ENCODE measurements at places on chromosomes 5 and 9. TPM values are rescaled to one million over a fixed set of nuclear protein-coding genes. Genes with fewer than 3 reads are reported as not detected.
A peak's percentile ranks its signal among the peaks of the same experiment; 100 is the strongest.

The PCSK5 gene
- total RNA-seq: 11.2 TPM

GRCh38 chr9:109311731-109312130, 9.1 kb downstream of the EPB41L4B start:
- no peaks in the 10 kb centered on the region for H3K36me3 ChIP-seq
- H3K4me3 ChIP-seq: no peak overlapping the region
- no peak for DNase-seq
- H3K27me3 ChIP-seq: no peaks in the 10 kb centered on the region
- peak overlapping the region; percentile 93 for H3K27ac ChIP-seq

DNA sequence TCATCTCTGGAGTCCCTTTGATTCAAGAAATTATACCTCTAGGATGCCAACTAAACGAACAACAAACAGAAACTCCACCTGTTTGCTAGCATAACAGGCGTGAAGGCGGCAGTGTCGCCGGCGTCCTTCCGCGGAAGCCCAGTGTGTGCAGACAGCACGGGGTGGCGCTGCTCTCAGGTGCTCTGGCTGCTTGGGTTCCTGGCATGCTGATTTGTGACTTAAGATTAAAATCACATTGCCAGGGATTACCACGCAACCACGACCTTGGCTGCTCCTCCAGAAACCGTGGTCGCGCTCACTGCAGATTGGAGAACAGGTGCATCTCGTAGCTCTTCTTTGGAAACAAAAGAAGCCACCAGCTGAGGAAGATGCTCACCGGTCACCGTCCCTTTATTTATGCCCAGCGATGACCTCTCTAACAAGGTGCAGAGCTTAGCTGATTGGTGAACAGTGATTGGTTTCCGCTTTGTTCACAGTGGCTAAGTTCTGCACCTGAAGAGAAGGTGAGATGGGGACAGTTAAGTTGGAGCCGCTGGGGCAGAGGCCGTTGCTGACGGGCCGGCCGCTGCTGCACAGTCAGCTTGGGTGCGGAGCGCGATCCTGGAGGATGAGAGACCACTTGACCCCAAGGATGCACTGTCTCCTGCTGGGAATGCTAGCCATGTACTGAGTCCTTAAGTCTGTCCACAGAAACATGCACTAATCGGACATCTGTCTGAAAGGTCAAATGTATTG, 232.3 kb downstream of the FANCC start:
- peaks cover 45% of the 10 kb centered on the region for H3K4me1 ChIP-seq
- no peak for DNase-seq
- H3K27ac ChIP-seq: peak overlapping the region; percentile 34
- no peak overlapping the region for H3K4me3 ChIP-seq

- H3K27ac ChIP-seq: no peak overlapping the region
- no peaks in the 10 kb centered on the region for H3K27me3 ChIP-seq
- H3K36me3 ChIP-seq: no peaks in the 10 kb centered on the region
These were observed 50.7 kb downstream of the NIPAL4 start for GRCh38 chr5:157510682-157511081.

DNA sequence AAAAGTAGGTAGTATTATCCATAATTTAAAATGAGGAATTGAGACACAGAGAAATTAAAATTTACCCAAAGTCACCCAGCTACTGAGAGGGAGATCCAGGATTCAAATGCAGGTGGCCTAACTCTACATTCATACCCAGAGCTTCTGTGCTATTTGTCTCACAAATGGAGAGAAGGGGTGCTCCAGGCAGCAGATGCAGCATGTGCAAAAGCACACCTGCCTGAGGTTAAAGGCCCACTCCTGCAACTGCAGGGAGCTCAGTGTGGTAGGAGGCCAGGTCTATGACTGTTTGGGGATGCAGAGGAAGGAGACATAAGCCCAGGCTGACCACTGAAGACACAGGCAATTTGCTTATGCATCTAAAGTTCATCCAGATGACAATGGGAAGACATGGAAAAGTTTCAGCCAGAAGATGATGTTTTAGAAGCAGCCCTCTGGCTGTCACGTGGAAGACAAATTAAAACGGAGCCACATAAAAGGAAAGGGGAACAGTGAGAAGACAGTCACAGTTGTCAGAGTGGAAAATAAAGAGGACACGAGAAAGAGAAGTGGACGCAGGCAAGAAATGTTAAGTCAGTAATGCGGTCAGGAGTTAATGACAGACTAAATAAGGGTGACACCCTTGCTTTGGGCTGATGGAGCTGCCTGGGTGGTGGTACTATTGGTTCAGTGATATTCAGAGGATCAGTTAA, 214.7 kb downstream of the EBF1 start:
- no peak for DNase-seq
- no peak overlapping the region for H3K27ac ChIP-seq
- H3K4me3 ChIP-seq: no peak overlapping the region
- H3K4me1 ChIP-seq: peaks cover 9% of the 10 kb centered on the region

DNA sequence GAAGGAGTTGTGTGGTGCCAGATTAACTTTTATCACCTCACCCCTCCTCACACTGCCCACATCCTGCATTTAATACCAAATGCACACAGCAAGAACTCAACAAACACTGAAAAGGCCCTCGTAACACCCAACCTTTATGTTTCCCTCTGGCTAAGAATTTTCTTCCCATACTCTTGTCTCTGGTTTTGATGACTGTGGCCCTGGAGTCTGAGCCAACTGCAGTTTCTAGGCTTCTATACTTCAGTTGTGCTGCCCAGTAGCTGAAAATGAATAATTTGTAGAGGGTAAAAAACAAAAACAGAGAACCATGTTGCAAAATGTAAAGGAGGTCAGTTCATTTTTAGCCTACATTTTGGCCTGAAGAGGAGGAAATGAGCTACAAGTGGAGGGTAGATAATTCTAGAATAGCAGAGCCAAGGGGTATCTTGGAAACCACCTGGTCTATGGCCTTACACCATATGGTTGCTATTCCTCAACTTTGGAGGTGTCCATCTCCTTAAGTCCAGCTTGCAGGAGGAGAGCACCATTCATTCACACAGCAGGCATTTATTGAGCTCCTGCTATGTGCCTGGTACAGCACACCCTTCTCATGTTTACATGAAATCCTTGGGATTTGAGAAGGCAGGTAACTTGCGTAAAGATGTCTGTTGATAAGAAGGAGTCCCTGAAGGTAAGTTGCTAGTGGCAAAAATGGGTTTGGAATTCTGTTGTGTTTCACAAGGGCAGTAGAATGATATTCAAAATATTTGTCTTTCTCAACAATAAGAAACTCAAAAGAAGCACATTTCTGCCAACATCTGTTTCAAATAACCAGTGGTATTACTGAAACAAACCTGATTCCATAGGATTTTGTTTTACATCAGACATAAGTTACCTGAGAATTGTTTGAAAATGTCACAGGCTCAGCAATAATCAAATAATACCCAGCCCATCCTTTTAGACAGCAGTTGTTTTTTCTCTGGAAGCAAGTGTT, 83.8 kb upstream of the TNFAIP8 start:
- H3K27ac ChIP-seq: peak overlapping the region; percentile 95
- no peak overlapping the region for H3K4me3 ChIP-seq
- H3K27me3 ChIP-seq: no peaks in the 10 kb centered on the region

DNA sequence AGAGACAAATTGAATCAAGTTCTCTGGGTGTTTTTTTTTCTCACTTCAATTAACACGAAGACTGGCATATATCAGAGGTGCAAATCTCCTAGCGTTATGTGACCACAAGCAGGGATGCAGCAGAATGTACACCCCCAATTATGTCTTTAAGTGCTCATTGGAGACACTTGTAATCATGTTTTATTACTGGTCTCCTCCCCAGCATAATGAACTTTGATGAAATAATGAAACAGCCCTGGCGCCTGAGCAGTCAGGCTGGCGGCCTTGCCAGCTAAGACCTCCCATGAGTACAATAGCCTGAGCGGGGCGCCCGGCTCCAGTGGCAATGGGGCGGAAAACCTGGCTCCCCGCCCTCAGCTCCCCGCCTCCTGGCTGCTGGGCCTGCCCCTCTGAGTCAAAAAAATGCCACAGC, 209.4 kb upstream of the MSX2 start:
- H3K4me3 ChIP-seq: no peak overlapping the region
- DNase-seq: no peak
- no peaks in the 10 kb centered on the region for H3K27me3 ChIP-seq
- H3K27ac ChIP-seq: no peak overlapping the region
- H3K36me3 ChIP-seq: no peaks in the 10 kb centered on the region
- no peaks in the 10 kb centered on the region for H3K4me1 ChIP-seq

The SLCO6A1 gene
- total RNA-seq: not detected

- peaks cover 6% of the 10 kb centered on the region for H3K27me3 ChIP-seq
- DNase-seq: peak; percentile 8
- H3K4me3 ChIP-seq: no peak overlapping the region
- H3K36me3 ChIP-seq: no peaks in the 10 kb centered on the region
- H3K27ac ChIP-seq: no peak overlapping the region
These were observed 36.4 kb downstream of the GLT6D1 start for GRCh38 chr9:135602789-135603481.

- no peaks in the 10 kb centered on the region for H3K36me3 ChIP-seq
- H3K4me3 ChIP-seq: no peak overlapping the region
- DNase-seq: no peak
- H3K27me3 ChIP-seq: no peaks in the 10 kb centered on the region
- peaks cover 11% of the 10 kb centered on the region for H3K4me1 ChIP-seq
- no peak overlapping the region for H3K27ac ChIP-seq
These were observed 6.3 kb upstream of the IFNA8 start for GRCh38 chr9:21402386-21403251.

The OR2K2 gene
- total RNA-seq: not detected

The RAD1 gene
- total RNA-seq: 4.0 TPM

DNA sequence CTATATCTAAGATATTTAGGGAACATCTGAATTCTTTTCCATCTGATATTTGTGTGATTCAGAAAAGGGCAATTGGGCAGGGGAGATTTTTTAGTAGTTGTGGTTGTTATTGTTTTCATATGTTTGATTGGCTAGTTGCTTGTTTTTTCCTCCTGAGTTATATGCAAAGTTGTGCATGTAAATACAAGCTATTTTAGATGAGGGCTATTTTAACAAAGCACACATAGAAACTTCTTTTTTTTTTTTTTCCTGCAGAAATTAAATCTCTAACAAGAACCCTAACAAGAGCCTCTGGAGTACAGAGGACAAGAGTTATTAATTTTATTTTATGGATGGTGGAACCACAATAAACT, 559.1 kb downstream of the CETN3 start:
- DNase-seq: no peak
- no peak overlapping the region for H3K27ac ChIP-seq
- no peaks in the 10 kb centered on the region for H3K4me1 ChIP-seq
- no peaks in the 10 kb centered on the region for H3K36me3 ChIP-seq
- no peaks in the 10 kb centered on the region for H3K27me3 ChIP-seq

DNA sequence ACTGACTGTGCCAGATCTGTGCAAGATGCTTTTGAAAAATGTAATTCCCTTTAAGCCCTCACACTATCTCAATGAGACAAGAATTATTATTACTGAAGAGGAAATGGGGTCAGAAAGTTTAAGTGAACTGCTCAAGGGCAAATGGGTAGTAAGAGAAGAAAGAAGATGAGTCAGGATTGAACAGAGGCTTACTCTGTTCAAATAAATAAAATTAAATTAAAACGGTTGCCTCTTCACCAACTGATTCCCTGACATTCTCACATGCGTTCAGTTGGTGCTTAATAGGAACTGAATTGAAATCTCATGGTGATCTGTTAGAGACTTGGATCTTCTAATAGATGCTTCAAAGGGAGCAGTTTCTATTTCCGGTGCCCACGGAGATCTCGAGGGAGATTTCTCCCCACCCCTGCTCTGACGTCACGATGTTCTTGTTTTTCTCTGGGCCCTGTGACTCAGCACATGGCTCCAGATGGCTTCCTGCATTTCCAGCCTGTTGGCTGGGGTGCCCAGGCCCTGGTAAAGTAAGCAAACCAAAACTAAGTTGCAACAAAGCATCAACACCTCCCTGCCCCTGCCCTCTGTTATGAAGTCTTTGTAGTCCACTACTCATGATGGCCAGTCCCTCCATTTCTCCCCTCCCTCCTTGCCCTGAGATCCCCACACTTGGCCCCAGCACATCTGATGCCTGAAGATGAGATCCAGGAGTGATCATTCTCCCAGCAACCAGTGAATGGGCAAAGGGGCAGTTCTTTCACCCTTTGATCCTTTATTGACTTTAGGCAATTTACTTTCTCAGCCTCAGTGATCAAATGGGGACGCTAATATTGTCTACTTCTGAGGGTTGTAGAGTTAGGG, 106.1 kb upstream of the CPEB4 start:
- H3K36me3 ChIP-seq: no peaks in the 10 kb centered on the region
- DNase-seq: peak; percentile 57
- peak overlapping the region; percentile 23 for H3K27ac ChIP-seq
- peaks cover 32% of the 10 kb centered on the region for H3K4me1 ChIP-seq
- H3K4me3 ChIP-seq: no peak overlapping the region

DNA sequence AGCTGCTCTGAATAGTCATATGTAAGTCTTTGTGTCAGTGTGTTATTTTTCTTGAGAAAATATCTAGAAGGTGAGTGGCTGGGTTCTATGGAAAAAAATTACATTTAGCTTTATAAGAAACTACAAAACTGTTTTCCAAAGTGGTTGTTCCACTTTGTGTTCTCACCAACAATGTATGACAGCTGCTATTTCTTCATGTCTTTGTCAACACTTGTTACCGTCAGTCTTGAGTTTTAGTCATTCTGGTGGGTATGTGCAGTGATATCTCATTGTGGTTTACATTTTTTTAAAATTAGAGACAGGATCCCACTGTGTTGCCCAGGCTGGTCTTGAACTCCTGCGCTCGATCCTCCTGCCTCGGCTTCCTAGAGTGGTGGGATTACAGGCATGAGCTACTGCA, 246.4 kb downstream of the PJA2 start:
- H3K36me3 ChIP-seq: no peaks in the 10 kb centered on the region
- H3K4me3 ChIP-seq: no peak overlapping the region
- no peaks in the 10 kb centered on the region for H3K27me3 ChIP-seq

DNA sequence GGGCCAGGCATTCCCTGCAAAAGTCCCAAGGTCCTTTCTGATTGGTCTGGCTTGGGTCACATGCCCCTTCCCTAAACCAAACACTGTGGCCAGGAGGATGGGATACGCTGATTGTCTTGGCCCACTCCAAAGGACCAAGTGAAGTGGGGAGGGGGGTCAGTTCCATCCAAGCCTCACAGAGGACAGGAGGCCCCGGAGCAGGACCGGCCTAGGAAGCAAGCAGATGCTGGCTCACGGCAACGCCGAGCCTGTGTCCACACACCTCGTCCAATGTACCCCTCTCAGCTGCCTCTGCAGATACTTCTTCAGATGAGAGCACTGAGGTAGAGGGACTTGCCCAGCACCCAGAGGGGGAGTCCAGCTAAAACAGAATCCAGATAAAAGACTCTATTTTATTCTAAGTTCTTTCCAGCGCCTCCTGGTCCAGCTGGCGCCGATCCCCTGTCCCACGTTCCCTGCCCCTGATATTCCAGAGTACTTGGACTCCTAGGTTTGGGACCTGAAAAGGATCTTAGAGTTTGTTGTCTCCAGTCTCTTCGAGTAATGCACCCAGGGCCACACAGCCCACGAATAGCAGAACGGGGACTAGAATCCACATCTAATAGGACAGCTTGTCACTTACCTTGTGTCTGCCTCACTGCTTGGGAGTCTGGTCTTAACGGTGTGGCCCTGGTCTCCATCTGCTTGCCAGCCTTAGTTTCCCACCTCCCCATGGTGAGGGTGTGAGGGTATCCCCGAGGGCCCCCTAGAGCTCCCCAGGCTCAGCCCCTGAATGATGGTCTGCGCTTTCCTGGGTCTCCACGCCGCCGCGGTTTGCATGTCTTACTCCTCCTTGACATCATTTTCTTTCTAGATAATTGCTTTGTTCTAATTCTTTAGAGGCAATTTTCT, 72.4 kb upstream of the UNC5A start:
- no peak overlapping the region for H3K27ac ChIP-seq
- peaks cover under 1% of the 10 kb centered on the region for H3K4me1 ChIP-seq
- H3K4me3 ChIP-seq: no peak overlapping the region
- H3K36me3 ChIP-seq: no peaks in the 10 kb centered on the region
- no peak for DNase-seq

GRCh38 chr5:142597546-142598337, 88.1 kb downstream of the FGF1 start:
- no peaks in the 10 kb centered on the region for H3K27me3 ChIP-seq
- no peaks in the 10 kb centered on the region for H3K36me3 ChIP-seq
- peaks cover 12% of the 10 kb centered on the region for H3K4me1 ChIP-seq
- DNase-seq: peak; percentile 27
- no peak overlapping the region for H3K27ac ChIP-seq
- H3K4me3 ChIP-seq: no peak overlapping the region
